ENCODE measurements at places on chromosomes 3 and 15. TPM values are rescaled to one million over a fixed set of nuclear protein-coding genes. Genes with fewer than 3 reads are reported as not detected.
A peak's percentile ranks its signal among the peaks of the same experiment; 100 is the strongest.

DNA sequence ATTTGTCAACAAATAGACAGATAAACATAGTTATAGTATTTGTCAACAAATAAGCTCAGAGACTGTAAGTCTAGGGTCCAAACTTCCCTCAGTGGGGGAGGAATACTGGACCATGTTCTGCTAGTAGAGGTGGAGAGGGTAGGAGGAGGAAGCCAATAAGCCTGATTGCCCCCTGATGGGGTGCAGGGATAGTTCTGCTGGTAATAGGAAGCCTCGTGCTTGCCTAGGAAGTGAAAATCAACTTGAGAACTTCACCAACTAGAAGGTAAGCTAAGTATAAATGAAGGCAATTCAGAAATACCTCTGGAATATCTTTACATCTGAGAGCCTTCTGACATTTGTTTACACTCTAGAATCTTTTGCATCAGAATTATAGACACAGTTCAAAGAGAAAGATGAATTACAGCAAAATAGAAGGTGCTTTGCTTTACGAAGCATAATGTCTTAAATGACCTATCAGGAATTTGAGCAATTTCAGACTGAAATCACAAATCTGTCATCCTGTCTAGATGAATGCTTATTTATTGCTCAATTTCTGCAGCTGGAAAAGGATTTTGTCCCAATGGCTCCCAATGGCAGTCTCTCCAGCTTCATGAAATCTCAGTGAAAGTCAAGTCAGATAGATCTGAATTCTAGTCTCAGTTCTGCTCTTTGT is 225.6 kb upstream of the TBC1D5 start:
- no peaks in the 10 kb centered on the region for H3K27me3 ChIP-seq
- no peaks in the 10 kb centered on the region for H3K36me3 ChIP-seq
- H3K27ac ChIP-seq = no peak overlapping the region

DNA sequence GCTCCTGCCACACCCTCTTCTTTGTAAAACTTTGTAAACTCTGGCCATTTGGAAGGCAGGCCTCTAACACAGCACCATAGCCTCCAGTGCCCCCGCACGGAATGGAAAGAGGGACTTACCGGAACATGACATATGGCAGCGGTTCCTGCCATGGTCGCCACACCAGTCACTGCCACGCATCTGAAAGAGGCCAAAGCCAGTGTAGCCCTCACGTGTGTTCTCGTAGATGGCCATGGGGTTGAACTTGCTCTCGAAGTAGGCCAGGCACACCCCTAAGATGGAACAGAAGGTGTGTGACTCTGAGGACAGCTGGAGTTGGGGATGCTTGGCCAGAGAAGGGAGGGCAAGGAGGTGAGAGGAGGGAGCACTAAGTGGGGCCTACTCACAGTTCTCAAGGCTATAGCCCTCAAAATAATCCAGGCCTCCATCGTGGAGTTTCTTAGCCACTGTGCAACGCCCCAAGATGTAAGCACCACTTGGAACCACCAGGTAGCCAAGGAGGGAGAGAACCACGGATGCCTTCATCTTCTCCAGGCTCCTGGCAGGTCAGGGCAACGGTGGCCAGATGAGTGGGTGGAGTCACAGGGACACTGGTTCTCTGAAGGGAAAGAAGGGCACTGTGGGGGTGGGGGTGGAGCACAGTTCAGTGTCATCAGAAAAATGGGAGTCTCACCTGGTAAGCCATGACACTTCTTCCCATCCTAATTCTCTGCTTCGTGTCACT is 3.5 kb downstream of the LYZL4 start:
- H3K4me1 ChIP-seq = no peaks in the 10 kb centered on the region
- H3K36me3 ChIP-seq = no peaks in the 10 kb centered on the region
- H3K4me3 ChIP-seq = no peak overlapping the region

DNA sequence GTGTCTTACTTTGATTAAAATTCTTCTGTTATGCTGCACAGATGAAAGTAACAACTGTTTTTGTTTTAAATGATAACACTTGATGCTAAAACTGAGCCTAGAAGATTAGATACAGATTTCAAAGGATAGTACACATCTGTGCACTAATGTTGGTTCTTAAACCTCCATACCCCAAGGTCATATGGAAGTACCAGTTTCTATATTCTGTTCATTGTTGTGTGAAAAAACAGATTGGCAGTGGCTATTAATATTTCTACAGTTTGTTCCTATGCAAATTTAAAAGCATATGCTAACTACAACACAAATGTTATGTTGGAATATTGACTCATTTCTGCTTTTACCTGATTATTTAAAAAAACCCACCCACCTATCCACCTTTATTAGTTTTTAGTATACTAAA is 32.0 kb upstream of the GBE1 start:
- no peaks in the 10 kb centered on the region for H3K27me3 ChIP-seq
- no peak overlapping the region for H3K4me3 ChIP-seq
- no peak overlapping the region for H3K27ac ChIP-seq
- DNase-seq = no peak
- H3K4me1 ChIP-seq = no peaks in the 10 kb centered on the region

GRCh38 chr15:70297465-70298058 is 199.8 kb upstream of the TLE3 start:
- H3K27me3 ChIP-seq = no peaks in the 10 kb centered on the region
- no peak overlapping the region for H3K4me3 ChIP-seq
- no peak overlapping the region for H3K27ac ChIP-seq

DNA sequence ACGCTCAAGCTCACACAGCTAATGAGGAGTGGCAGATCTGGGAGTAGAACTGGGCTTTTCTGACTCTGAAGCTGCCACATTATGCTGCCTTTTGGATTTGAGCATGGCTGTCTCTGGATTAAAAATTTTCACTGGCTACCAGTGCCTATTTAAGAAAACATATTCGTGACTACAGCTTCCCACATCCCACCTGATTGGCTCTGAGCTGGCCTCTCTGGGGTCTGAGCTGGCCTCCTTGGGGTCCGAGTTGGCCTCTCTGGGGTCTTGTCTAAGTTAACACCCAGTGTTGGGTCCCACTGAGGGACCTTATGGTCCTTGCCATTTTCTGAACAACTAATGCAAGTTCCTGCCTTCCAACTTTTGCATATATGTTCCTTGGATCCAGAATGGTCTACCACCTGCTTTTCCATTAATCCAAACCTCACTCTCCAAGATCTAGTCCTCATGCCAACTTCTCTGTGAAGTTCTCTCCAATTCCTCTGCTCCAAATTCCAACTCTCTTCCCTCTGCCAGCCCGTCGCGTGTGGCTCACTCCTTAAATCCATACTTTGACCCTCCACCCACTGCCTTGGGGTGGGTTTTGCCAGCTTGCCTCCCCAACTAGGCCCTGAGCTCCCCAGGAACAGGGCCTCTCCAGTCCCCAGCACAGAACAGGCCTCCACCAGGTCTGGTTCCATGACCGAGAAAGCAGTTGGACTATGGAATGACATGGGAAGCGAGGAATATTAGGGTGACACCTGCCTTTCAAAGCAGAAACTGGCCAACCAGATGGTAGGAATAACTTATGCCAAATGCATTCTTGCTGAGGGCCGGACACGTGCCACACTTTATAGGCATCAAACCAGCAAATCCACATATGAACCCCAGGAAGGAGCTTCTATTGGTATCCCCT is 42.5 kb downstream of the ATP2B2 start:
- H3K36me3 ChIP-seq = no peaks in the 10 kb centered on the region
- no peak overlapping the region for H3K27ac ChIP-seq
- no peak overlapping the region for H3K4me3 ChIP-seq
- no peaks in the 10 kb centered on the region for H3K4me1 ChIP-seq
- DNase-seq = no peak

DNA sequence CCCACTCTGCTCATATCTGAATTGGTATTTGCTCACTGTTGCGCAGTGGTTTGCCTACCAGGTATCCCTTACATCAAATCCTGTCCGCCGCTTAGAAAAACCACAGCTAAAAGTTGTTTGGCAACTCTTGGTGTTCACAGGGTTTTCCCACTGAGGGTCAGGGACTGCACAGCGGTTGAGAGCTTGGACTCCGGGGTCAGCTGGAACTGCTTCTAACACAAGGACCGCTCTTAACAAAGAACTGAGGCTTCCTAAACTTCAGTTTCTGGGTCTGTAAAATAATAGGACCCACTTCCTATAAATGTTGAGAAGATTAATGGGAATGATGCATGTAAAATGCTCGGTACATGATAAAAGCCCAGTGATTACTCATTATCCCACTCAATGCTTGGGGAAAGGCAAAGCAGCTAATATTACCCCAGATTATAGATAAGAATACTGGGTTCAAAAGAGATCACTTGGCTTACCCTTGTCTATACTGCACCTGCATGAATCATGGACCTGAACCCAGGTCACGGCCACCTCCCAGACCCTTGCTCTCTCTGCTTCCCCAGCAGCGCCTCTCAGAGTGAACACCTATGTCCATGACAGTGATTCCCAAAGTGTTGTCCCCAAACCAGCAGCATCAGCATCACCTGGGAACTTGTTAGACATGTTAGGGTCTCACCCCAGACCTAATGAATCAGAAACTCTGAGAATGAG is 36.1 kb downstream of the LIPC start:
- no peak overlapping the region for H3K4me3 ChIP-seq
- peaks cover 2% of the 10 kb centered on the region for H3K4me1 ChIP-seq
- no peaks in the 10 kb centered on the region for H3K27me3 ChIP-seq
- H3K36me3 ChIP-seq = no peaks in the 10 kb centered on the region
- H3K27ac ChIP-seq = peak overlapping the region; percentile 79

- H3K4me1 ChIP-seq = peaks cover 38% of the 10 kb centered on the region
- H3K4me3 ChIP-seq = no peak overlapping the region
- no peak for DNase-seq
- no peak overlapping the region for H3K27ac ChIP-seq
- H3K36me3 ChIP-seq = peaks cover 47% of the 10 kb centered on the region
- no peaks in the 10 kb centered on the region for H3K27me3 ChIP-seq
Measured at GRCh38 chr15:67198157-67198754, 56.2 kb downstream of the AAGAB start.

DNA sequence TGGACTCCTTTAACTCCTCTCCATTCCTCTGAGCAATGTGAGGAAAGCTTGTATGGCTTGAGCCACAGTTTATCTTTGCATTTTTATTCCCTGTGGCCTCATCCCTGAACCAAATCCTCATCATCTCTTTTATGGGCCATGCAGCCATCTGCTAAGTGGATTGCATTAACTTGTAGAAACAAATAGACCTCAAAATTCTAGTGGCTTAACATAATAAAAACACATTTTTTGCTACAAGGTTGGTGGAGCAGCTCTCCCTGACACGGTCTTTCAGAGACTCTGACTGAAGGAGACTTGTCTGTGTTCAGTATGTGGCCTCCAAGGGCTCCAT is 135.3 kb downstream of the RPL22L1 start:
- no peak overlapping the region for H3K27ac ChIP-seq
- no peaks in the 10 kb centered on the region for H3K27me3 ChIP-seq
- no peaks in the 10 kb centered on the region for H3K36me3 ChIP-seq
- H3K4me3 ChIP-seq = no peak overlapping the region
- no peaks in the 10 kb centered on the region for H3K4me1 ChIP-seq
- DNase-seq = no peak

- no peak overlapping the region for H3K27ac ChIP-seq
- no peaks in the 10 kb centered on the region for H3K4me1 ChIP-seq
- peak; percentile 86 for DNase-seq
- no peaks in the 10 kb centered on the region for H3K27me3 ChIP-seq
- H3K4me3 ChIP-seq = no peak overlapping the region
Measured at GRCh38 chr15:47293466-47294162, 423.7 kb upstream of the SEMA6D start.

DNA sequence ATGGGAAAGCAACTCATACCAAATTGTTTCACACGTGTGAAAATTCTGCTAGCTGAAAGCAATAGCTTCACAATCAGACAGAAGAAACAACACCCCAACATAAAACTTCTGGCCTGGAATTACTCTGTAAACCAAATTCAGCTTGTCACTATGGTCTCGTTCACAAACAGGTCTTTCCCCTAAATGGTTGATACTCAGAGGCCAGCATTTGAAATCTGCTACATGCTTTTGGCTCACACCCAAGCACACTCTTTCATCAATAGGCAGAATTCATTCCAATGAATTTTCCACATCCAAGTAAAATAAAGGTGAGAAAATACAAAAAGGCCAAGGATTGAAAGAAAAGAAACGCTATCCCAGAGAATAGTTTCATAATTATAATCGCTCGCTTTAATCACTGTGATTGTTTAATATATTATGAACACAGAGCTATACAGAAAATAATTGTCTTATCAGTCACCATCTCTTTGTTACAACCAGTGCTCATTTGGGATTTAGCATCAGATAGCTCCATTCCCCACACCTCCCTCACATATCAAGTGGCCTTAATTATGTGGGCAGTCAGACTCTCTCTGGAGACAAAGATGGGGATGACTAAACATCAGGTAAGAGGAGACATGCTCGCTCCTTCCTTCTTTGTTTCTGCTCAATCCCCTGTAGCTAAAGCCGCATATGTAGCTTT is 503.8 kb upstream of the ARRDC4 start:
- no peaks in the 10 kb centered on the region for H3K4me1 ChIP-seq
- H3K27me3 ChIP-seq = no peaks in the 10 kb centered on the region
- no peak overlapping the region for H3K4me3 ChIP-seq
- H3K27ac ChIP-seq = no peak overlapping the region

GRCh38 chr3:150581174-150581573 is 21.9 kb upstream of the SELENOT start:
- H3K36me3 ChIP-seq = peaks cover 87% of the 10 kb centered on the region
- H3K27me3 ChIP-seq = no peaks in the 10 kb centered on the region
- no peak for DNase-seq
- no peak overlapping the region for H3K27ac ChIP-seq
- H3K4me3 ChIP-seq = no peak overlapping the region

DNA sequence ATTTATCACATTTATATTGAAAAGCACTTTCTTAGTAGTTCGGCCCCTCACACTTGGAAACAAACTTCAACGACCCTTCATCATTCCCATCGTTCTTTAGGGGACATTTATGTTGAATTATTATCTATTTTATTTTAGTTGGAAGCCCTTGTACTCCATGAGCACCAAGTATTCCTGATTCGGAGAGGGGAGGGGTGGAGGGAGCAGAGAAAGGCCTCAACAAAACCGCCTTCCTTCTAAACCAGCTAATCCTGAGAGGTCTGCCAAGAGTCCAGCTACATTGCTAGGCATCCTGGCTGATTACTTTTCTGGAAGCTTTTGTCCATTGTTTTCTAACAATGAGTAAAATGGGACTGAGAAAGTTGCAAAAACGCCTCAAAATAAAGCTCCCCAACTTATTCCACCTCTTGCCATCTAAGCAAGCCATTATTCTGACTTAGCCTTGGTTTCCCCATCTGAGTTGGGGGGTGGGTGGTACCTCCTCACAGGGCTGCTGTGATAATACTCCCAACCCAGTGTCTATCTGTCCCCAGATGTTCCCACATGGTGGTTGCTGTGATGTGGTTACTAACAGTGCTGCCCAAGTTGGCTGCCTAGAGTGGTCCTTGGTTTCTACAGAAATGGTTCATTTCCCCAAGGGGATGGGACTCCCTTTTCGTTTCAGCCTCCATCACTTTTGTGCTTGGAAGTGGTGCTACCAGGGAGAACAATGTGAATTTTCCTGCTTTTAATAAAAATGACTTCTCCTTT is 1.2 kb upstream of the TMEM158 start:
- DNase-seq = no peak
- H3K36me3 ChIP-seq = no peaks in the 10 kb centered on the region
- no peaks in the 10 kb centered on the region for H3K27me3 ChIP-seq
- H3K27ac ChIP-seq = no peak overlapping the region
- H3K4me3 ChIP-seq = no peak overlapping the region

GOLGA6L7 gene
- not detected for total RNA-seq

CHDH gene
- 8.2 TPM for total RNA-seq

ABHD10 gene
- not detected for total RNA-seq

GALNT15 gene
- 34.1 TPM for total RNA-seq

GOLGA8J gene
- total RNA-seq = not detected

OXNAD1 gene
- total RNA-seq = 6.7 TPM

ADGRG7 gene
- total RNA-seq = not detected

CSTA gene
- 4.6 TPM for total RNA-seq
